ENCODE measurements at places on chromosomes 2 and 18.

- DNase-seq: no peak
Observed at GRCh38 chr18:30623401-30624065, 419.0 kb downstream of the DSC3 start.

DNA sequence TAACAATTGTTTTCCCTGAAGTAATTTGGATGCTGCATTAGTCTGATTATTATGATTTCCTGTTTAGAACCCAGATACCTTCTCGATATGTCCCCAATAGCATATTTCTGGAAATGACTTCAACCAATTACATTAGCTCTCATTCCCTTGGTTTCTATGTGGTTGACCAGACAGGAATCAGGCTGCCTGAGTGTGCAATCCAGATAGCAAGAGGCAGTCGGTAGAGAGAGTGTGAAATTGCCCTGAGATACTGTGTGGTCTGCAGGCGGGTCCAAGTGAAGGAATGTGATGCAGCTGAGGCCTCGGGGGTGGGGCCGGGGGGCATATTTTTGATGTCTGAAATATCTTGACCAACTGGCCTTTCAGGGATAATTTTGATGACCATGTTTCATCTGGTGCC lies 143.9 kb upstream of the ITGA6 start:
- DNase-seq: no peak

GRCh38 chr2:26067186-26067974 lies 33.5 kb downstream of the RAB10 start:
- DNase-seq: no peak

DNA sequence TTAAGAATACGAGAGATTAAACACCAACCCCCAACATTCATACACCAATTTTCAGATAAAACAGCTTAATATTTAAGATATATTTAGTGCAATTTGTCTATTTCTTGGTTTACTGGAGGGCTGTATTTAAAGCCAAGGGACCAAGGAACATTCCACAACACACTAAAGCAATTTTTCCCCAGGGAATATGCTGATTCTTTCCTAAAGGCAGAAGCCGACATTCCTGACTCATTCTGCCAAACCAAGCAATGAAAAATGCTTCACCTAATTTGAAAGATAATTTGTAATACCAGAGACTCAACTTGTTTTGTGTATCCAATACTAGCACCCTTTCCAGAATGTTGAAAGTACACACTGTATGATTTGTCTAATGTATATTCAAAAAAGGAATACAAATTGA lies 1267.6 kb upstream of the PIK3C3 start:
- DNase-seq: no peak

GRCh38 chr2:39733070-39733674 lies 45.9 kb downstream of the THUMPD2 start:
- DNase-seq: no peak

- peak; percentile 72 for DNase-seq
Observed at GRCh38 chr2:26745609-26746327, 18.3 kb upstream of the SLC35F6 start.

DNA sequence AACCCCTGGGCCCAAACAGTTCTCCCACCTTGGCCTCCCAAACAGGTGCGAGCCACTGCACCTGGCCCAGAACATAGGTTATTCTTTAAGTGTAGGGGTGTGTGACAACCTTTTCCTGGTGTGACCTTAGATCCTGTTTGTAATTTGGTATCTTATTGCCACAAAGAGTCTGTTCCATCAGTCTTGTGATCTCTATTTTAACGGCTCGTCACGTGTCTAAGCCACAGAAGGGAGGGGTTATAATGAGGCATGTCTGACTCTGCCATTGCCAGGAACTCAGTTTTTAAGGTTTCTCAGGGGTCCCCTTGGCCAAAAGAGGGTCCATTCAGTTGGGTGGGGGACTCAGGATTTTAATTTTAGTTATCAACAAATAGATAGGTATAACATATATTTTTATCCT lies 4.4 kb upstream of the ALS2 start:
- no peak for DNase-seq
